ENCODE measurements at places on chromosomes 12 and 14. TPM values are rescaled to one million over a fixed set of nuclear protein-coding genes. Genes with fewer than 3 reads are reported as not detected.
A peak's percentile ranks its signal among the peaks of the same experiment; 100 is the strongest.

DNA sequence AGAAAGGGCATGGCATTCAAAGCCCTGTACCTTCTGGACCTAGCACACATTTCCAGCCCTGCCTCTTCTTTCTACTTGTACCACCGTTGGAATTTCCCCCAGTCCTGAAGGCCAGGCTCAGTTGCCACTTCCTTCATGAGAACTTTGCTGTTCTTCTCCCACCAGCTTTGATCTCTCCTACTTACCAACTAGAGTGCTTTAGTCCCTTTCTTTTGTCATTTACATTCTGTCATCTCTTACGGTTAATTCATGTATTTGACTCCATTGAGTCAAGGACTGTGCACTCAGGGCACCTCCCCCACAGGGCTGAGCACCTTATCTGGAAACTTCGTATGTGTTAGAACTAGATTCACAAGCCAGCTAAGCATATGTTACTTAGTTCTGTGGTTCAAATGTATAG, 26.3 kb downstream of the BICDL1 start:
- peak; percentile 86 for DNase-seq

- DNase-seq: no peak
Measured at GRCh38 chr12:109738878-109739665, 25.4 kb downstream of the FAM222A start.

- DNase-seq: no peak
Measured at GRCh38 chr14:100041271-100041670, 24.0 kb upstream of the EVL start.

MLEC gene
- 20.3 TPM for total RNA-seq

RAP1B gene
- total RNA-seq: 299 TPM

- no peak for DNase-seq
Measured at GRCh38 chr12:130958557-130959140, 4.9 kb downstream of the ADGRD1 start.

PTCSC3 gene
- not detected for total RNA-seq

DNA sequence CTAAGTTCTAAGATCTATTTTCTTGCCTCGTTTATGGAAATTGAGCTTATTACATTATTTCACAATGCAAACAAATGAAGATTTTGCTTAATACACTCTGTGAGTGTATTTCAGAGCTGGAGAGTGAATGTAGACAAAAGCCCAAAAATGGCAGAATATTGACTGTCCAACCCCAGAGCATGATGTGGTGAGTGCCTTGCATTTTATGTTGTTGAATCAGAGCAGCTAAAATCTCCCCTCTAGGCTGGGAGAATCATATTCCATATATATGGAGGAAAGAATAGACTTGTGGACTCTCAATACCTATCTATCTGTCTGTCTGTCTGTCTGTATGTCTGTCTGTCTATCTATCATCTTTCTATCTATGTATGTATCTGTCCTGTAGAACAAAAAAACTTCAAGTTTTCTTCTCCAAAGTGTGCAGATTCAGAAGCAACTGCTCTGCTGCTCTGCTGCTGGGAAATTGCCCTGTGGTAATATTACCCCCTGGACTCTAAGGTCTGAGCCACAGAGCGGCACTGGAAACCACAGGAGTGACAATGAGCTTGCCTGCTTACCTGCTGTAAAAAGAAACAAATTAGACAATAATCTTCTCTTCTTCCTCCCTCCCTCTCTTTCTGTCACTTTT, 209.4 kb upstream of the PRICKLE1 start:
- no peak for DNase-seq

DNA sequence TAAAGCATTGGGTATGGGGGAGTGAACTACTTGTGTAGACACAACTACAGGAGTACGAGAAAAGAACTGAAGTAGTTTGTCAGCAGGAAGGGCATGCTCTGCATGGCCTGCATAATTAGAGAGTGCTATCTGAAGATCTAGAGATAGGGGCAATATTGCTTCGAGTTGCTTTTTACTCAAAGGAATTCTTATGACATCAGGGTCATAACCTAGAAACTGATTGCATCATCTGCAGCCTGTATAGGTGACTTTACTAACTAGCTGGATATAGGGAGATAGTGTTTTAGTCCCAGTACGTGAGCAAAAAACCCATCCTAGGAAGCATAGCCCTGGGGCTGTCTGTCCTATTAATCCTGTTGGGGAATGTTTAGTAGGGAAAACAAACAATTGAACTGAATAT, 39.8 kb downstream of the TMTC3 start:
- no peak for DNase-seq

DNA sequence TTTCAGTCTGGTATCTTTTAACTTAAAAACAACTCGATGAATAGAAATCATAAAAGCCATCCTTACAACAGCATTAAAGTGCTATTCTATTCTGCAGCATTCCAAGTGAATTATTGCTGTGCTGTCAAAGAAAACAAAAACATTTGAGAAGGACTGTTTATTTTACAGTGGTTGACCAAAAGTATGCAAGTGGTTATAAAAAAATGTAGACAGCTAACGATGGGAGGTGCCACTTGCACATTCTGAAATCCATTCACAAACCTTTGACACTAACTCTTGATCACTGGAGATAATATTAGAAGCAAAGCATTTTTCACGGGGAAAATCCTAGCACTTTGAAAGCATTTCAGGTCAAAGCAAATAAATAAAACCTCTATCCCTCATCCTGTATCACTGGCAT, 55.6 kb downstream of the HMGA2 start:
- no peak for DNase-seq

GRCh38 chr14:72243309-72244293, 311.4 kb downstream of the RGS6 start:
- no peak for DNase-seq

- no peak for DNase-seq
Measured at GRCh38 chr12:12358528-12358927, 1.6 kb downstream of the BORCS5 start.

GRCh38 chr14:102509746-102510615, at the start of gene ANKRD9:
TSS of gene ANKRD9 (minus strand) at chr14:102509776. CDS start at chr14:102507889, 1,887 bp downstream.
- peak; percentile 88 for DNase-seq

DNA sequence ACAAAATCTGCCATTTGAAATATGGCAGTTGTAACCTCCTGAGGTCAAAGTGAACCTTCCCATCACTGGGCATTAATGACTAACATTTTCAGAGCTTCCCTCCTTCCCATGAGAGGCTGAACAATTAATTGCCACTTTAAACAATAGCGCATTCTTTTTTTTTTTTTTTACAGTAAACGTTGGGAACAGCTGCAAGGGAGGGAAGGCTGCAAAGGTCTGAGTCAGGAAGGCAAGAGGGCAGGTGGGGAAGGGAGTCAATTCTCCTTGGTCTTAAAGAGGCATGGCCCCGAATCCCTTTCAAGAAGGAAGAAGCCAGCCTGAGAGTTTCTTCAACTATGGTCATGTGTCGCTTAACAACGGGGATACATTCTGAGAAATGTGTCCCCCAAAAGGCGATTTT, 41.0 kb upstream of the PLEKHG3 start:
- no peak for DNase-seq

DNA sequence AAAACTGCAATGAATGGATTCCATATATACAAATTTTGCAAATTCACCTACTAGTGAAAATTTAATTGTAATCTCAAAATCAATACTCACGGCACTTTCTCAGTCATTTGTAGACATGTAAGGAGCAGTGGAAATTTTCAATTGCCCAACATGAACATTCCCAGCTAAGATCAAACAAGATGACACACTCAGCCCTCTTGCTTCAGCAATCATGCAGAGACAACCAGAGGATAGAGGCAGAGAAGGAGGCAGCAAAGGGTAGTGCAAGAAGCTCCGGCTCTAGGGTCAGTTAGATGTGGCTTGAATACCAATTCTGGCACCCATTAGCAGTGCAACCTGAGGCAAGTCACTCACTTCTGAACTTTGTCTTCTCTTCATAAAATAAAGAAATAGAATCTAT, 91.5 kb upstream of the SLC35F4 start:
- DNase-seq: no peak

GRCh38 chr14:71532344-71532743, 399.9 kb upstream of the RGS6 start:
- DNase-seq: no peak

DNA sequence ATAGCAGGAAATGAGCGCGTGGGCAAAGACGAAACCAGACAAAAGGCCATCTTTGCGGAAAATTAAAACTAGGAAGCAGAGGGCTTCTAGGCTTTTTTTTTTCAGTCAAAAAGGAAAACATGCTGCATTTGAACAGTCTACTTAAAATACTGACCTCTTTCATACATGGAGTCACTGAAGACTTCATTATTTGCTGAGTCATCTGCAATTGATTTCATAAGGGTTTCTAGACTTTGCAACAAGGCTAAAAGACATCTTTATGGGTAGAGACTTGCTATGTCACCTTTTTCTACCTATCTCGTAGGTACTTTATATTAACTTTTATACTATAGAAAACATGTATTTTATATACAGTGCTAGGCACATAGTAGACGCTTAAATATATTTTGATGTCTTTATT, 238.4 kb downstream of the TMEM132D start:
- no peak for DNase-seq

INSM2 gene
- not detected for total RNA-seq

MORN3 gene
- total RNA-seq: 6.7 TPM

DNA sequence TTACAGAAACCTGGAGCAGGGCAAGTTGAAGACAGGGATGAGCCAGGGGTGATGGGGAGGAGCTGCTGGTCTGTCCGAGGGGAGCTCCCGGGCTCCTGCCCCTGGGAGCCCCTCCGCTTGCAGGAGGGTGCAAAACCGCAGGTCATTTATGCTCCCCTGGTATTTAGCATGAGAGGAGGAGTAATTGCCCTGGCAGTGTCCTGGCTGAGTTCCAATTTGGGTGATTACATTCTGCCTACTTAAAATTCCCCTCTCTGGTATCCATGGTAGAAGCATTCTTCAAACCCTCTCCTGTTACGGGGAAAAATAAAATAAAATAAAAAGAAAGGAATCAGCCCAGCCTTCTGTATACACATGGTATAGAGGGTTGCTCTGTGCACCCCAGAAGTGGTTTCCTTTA, 61.7 kb upstream of the VRK1 start:
- DNase-seq: no peak

DNA sequence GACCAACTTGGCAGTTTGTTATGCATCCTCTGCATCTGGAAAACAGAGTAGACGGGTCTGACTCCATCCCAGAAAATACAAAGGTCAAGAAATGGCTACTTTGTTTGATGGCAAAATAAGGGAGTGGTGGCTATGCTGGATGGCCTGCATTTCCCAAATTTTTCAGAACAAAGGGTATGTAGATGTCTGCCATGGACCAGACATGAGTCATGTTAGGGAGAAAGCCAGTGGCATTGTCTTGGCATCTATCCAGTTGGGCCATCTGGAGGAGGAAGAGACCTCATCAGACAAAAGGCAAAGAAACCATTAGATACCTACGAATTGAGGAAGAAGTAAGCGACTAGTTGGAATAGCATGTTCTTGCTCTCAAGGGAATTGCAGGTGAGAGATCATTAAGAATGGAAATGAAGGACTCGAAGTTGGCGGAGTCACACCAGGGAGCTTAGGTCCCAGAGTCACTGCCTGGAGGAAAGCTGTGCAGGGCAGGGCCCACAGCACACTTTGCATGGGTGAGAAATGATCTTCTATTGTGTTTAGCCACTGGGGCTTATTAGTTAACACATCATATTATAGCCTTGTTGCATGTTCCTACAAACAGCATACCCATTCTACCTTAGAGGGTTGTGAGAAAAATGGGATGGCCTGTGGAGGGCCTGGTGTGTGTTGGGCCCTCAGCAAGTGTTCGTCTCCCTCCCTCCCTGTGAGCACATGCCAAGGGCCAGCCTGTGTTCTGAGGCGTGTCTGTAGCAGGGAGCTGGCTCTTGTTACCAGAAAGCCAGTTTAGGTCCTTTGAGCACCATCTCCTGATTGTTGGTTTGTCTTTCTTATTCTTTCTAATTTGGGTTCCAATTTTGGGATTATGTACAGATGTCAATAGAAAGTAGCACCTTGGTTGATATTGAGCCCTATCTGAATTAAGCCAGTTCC, 119.4 kb downstream of the KTN1 start:
- DNase-seq: no peak

GRCh38 chr12:32397696-32398095, 1.7 kb upstream of the FGD4 start:
- DNase-seq: no peak

- DNase-seq: no peak
Measured at GRCh38 chr12:52651726-52652261, at the start of gene KRT2. TSS of gene KRT2 (minus strand) at chr12:52652211. CDS start at chr12:52652142, 69 bp downstream.

DNA sequence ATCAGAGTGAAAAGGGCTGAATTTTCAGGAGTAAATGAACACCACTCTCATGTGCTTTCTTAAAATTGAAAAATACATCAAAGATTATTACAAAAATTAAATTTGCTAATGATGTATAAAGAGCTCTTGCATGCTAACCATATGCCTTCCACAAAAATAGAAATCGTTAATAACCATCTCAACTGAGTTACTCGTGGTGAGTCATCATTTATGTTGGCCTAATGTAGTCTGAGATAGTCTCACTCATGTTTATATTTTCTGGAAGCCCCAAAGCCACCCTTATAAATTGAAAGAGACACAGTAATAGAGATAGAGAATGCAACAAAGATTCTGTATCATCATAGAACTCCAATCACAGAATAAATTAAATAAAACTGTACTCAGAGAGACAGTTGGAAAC, 131.2 kb downstream of the KCNH5 start:
- DNase-seq: no peak

- no peak for DNase-seq
Measured at GRCh38 chr12:53292426-53292825, 2.9 kb upstream of the PFDN5 start.

KRT74 gene
- not detected for total RNA-seq

DNA sequence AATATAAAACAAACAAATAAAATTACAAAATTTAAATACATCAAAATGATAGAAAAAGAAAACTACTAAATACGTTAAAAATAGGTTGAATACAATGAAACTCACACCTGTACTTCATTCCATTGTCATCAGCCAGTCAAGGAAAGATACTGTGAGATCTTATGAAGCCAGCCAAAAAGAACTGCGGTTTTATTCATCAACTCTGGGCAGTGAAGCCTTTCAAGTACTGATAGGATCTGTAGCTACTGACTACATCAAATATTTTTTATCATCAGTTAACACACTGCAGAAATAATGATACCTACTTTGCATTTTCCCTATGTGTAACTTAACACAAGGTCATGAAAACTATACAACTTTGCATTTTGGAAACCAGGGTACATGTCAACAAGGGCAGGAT, 46.3 kb upstream of the FAR2 start:
- DNase-seq: no peak

DNA sequence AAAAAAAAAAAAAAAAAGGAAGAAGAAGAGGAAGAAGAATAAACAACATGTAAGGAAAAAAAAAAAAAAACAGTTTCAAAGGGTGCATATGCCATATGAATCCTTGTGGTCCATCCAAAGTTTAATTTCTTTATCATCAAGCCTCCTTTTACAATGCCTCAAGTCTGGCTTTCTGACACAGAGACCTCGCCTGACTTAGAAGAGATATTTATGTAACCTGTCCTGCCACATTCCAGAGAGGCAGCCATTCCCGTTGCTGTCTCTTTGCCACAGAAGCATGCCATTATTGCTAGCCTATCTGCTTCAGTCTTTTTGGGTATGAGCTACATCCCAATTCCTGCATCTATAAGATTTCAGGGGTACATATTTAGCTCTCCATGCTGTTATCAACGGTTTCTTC, 596.7 kb upstream of the ATP2B1 start:
- DNase-seq: no peak
